Caco-2 (cell line): ENCODE measurements at places on chromosomes 5 and 9.
A peak's percentile ranks its signal among the peaks of the same experiment; 100 is the strongest.

GRCh38 chr5:43233946-43234345, 41.9 kb downstream of the NIM1K start:
- DNase-seq: no peak

- no peak for DNase-seq
Observed at GRCh38 chr5:58965677-58966414, 383.0 kb downstream of the RAB3C start.

- no peak for DNase-seq
Observed at GRCh38 chr5:66415208-66415607, 181.0 kb upstream of the MAST4 start.

DNA sequence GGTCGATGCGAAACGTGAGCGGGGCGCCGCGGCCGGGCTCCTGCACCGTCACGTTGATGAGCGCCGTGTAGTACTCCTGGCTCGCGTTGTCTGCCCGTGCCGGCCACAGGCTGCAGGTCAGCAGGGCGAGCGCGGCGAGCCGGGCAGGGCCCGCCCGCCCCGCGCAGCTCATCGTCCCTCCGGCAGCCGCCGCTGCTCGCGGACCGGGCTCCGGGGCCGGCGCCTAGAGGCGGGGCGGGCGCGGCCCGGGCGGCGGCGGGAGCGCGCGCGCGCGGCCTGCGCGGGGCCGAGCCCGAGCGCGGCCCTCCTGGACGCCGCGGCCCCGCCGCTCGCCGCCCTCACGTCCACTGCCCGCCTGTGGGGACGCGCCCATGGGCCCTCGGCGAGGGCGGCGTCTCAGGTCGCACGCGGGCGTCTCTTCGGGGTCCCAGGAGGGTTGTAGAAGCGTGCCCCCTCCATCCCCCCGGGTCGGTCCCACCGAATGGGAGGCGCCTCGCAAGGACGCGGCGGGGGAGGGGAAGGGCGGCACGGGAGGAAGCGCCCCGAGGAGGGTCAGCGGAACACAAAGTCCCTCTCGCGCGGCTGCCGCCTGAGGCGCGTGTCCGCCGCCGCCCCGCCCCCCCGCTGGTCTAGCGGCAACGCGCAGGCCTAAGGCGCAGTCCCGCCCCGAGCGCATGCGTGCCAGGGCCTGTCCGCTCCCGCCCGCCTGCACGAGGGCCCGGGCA, at the start of gene RNF130:
Gene RNF130, minus strand, starts transcription at position 229 of the 725 bp plus-strand sequence. Its CDS starts 57 bp downstream, at position 172.
- DNase-seq: peak; percentile 91

DNA sequence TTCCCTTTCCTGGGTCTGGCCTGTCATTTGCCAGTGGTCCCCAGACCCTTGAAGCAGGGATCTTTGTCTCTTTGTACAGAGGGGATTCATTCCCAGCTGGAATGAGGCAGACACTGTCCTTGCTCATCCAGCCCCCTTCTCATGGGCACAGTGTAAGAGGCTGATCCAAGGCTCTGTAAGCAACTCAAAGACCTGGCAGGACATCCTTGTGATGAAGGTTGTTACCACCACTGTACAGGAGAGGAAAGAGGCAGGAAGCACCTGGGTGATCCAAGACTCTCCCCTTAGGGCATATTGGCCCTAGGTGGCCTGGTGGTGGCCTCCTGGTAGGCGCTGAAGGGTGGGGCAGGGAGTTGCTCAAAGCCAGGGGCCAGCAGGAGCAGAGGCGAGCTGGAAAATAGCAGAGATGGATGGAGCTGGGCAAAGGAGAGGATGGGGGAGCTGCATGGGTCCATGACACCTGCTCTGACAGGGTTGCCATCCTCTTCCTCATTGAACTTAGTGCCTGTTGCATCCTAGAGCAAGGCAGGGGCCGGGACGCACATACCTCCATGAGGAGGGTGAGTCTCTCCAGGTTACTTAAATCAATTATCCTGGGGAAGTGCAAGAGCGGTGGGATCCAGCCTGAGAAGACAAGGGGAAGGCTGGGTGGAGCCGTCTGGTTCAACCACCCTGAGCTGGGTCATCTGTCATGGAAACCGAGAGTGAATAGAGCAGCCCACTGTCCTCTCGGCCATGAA, 9.8 kb upstream of the GADD45G start:
- no peak for DNase-seq

- no peak for DNase-seq
Observed at GRCh38 chr9:92098638-92099037, 16.6 kb downstream of the SPTLC1 start.

GRCh38 chr9:137439158-137439714, 1.9 kb downstream of the ENTPD8 start:
- DNase-seq: no peak

- no peak for DNase-seq
Observed at GRCh38 chr5:1755321-1755949, 44.2 kb downstream of the MRPL36 start.

- DNase-seq: no peak
Observed at GRCh38 chr9:125663127-125663526, 43.9 kb downstream of the MAPKAP1 start.

- no peak for DNase-seq
Observed at GRCh38 chr9:700365-701282, 140.9 kb upstream of the DMRT1 start.

- no peak for DNase-seq
Observed at GRCh38 chr5:39986614-39987013, 561.8 kb upstream of the DAB2 start.

- no peak for DNase-seq
Observed at GRCh38 chr5:25414742-25415141, 770.0 kb upstream of the CDH10 start.

- no peak for DNase-seq
Observed at GRCh38 chr5:160627921-160628618, 206.4 kb downstream of the PTTG1 start.

- DNase-seq: peak; percentile 44
Observed at GRCh38 chr9:4666042-4666699, at the start of gene SPATA6L. SPATA6L (minus strand) TSS chr9:4666480; CDS start chr9:4666250, 230 bp downstream.

GRCh38 chr5:106827061-106827460, 843.7 kb downstream of the EFNA5 start:
- no peak for DNase-seq

- no peak for DNase-seq
Observed at GRCh38 chr9:111966861-111967291, 70.3 kb downstream of the UGCG start.

GRCh38 chr9:123544007-123544827, 188.2 kb downstream of the CRB2 start:
- DNase-seq: peak; percentile 37

DNA sequence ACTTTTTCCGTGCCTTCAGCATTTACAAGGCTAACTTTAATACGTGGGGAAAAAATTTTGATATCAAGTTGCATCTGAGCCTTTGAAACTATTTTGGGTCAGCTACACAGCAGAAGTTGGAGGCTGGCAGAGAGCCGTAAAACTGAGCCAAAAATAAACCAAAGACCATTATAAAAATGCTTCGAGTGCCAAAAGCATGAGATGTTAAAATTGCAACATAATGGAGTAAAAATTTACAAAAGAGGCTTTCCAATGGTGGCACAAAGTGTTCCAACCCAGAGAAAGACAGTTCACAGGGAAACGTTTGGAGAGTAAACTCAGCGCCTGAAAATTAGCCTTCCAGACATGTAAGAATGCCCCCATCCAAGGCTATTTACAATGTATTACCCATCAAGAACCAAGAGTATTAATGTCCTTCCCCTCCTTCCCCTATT, 190.3 kb downstream of the TLE1 start:
- DNase-seq: no peak

DNA sequence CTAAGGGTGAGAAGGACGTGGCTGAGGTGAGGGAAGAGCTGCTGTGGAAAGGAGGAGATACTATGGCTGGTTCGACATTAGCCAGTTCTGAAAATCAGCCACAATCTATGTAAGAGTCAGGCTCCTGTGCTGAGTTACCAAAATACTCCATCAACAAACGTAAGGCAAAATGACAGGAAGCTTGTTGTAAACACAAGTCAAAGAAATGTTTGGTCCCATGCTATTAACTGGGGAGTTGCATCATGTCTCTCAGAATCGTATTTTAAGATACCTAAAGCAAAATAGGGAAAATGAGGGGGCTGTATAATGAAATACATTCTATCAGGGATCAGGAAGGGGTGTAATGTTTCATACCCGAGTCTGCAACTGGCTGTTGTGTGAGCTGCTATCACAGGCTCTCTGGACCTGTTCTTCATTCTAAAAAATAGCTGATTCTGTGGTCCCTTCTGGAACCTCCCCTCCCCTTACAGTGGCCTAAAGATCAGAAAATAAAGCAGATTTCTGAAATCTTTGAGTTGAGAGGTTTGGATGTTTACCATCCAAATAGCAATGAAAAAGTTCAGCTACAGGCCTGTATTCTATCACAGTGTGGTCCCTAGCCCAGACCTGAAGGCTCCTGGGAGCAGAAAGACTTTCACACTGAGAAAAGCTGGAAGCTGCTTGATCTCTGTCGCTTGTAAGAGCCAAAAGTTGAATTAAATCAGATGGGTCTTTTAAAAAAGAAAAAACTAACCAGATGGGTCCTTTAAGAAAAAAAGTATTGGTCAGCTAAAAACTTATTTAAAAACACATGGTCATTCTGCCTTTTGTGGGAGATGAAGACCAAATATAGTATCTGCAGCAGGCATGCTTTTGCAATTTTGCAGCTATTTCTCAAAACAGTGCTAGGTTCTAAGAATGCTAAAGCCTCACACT, 97.8 kb upstream of the SMC5 start:
- DNase-seq: no peak

DNA sequence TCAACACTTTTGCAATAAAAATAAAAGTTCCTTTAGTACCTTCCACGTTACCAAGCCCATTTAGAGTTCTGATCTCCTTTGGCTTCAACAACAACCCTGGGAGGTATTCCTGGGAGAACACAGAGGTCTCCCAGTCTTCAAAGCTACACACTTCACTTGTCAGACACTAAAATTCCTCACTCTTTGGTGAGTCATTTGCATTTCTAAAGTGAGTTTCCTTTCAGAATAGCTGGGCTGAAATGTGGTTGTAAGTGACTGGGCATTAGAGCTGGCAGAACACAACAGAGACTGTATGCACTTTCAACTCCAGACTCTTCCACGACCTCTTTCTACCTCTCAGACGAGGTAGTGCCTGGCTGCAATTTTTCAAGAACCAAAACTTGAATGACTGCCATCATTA, 11.5 kb upstream of the F2RL1 start:
- DNase-seq: no peak

DNA sequence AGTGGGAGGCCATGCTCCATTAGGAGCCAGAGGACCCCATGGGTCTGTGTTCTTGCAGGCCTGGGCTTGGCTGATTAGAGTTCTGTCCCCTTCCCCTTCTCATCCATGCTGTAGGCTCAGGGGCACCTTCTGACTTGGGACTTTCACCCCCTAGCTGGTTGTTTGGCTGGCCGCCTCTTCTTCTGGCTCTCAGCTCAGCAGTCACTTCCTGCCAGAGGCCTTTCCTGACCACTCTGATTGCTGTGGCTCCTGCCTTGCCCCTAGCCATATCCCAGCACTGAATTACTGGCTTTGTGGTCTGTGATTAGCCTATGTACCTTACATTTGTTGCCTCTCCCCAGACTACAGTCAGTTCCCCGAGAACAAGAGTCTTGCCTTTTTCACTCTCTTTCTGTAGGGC, 14.6 kb downstream of the ENTREP1 start:
- DNase-seq: no peak

DNA sequence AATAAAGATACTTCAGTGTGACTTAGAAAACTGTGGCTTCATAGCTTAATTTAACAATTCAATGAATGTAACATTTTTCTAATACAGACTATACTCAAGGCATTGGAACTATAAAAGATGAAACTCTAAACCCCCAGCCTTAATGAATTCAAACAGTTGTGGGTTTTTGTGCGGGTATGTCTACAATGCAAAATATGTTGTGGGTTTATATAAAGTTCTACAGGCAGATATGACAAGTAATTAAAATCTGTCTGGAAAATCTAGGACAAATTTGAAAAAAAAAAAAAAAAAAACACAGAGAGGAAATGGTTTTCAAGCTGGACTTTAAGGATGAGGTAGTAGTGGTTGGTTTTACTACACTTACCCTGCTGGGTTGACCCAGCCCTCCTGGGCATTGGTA, 467.5 kb upstream of the TLE4 start:
- DNase-seq: no peak

DNA sequence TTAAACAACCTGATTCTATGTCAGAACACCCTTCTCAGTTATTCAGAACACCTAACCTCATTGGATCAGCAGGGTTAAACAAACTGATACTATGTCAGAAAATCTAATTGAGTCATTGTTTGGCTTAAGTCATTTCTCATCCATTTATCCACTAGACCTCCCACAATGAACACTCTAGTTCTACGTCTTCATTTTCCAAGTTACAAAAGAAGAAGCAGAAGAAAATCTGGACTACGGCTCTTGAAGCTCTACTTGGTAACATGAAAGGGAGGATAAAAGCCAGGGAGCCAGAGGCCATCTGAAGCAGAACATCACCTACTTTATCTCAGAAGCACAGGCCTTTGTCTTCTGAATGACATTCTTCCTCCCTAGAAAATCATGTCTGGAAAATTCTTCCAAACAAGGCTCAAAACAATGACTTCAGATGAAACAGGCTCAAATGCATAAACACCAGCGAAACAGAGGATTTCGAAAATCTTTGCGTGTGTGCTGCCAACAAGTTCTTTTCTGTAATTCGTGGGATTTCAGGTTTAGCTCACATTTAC, 35.4 kb upstream of the TGFBI start:
- DNase-seq: no peak

- no peak for DNase-seq
Observed at GRCh38 chr9:133645021-133645765, 9.0 kb downstream of the DBH start.
